ENCODE measurements at places on chromosomes 2 and 18.

DNA sequence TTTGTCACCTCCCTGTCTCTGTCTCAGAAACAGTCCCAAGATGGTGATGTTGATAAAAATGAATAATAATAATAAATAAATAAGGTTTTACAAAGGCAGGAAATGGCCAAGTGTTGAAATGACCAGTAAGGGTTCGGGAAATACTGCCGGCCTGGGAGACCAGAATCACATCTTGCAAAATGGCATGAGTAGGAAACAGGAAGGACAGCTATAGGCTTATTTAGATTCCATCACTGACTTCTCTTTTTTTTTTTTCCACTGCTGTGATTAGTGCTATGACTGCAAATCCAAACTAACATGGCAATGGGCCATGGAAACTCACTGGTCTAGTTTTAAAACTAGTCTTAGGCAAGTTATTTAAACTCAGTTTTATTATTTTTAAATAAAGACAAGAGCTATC lies 60.6 kb downstream of the SCN1A start:
- no peak for DNase-seq

GRCh38 chr18:6476880-6477279 lies 62.2 kb upstream of the L3MBTL4 start:
- DNase-seq = no peak

DNA sequence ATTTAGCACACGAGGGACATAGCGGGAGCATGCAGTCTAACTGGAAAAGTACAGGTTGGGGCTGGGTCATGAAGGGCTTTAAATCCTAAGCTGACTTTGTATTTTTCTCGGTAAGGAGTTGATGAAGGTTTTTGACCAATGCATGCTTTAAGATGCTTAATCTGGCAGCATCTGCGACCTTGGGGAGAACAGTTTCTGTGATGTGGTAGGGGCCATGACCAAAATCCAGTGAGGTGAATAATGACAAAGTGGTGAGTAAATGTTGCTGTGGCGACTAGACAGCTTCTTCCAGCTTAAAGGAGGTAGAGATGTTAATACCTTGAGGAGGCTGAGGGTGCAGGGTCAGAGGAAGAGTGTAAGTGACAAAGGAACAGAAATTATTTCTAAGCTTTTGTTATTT lies 174.6 kb upstream of the ALPP start:
- DNase-seq = no peak

DNA sequence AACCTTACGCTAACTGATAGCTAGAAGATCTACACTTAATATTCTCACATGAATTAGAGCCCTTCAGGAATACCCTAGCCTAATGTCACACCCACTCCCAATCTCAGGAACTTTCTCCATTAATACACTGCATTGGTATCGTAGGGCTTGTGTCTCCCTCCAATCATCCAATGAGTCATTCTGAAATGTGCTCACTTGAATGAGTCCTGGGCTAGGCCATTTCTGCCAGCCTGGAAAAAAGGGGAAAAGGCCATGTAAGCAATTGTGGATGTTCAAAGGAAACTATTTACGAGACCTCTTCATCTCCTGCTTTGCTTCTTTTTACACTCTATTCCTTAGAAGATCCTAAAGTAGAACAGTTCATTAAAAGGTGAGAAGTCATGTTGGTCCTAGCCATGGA lies 18.8 kb downstream of the ZEB2 start:
- DNase-seq = no peak

- no peak for DNase-seq
Observed at GRCh38 chr2:105853354-105854088, 108.8 kb downstream of the NCK2 start.

DNA sequence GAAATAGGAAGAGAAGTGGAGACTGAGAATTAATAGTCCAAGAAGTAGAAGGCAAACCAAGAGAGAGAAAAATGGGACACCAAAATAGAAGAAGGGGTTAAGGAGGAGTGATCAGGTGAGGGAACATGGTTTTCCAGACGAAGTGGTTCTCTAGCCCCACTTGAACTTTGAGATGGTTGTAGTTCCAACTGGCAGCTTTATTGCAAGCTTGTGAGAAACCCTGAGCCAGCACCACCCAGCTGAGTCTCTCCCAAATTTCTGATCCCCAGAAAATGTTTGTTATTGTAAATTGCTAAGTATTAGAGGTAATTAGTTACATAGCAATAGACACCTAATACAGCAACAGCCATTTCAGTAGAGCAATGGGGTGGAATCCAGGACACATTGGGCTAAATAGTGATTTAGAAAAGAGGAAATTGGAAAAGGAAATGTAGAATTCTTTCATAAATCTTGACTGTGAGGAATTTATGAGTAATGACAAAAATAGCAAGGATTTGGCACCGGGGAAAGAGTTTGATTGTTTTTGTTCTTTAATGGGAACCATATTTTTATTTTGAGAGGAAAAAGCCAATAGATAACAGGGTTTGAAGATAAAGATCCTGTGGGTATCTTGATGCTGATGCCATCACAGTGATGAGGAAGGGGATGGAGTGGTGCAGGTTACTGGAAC lies 62.1 kb upstream of the XDH start:
- peak; percentile 22 for DNase-seq

DNA sequence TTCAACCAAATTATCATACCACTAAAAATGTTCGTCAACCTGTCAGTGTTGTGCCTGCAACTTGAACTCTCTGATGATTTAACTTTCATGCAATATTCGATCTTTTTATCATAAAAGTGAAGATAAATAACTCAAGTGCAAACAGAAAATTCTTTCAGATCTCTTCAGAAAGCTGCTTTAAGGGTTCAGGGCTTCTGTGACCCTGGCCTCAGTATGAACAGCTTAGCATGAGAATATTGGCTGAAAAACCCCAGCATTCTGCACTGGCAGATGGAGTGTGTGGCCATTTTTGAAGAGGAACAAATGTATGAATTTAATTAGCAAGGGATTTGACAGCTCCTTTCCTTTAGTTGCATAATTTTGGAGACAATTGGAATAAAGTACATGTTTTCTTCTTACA lies 851.4 kb upstream of the SOX11 start:
- no peak for DNase-seq

DNA sequence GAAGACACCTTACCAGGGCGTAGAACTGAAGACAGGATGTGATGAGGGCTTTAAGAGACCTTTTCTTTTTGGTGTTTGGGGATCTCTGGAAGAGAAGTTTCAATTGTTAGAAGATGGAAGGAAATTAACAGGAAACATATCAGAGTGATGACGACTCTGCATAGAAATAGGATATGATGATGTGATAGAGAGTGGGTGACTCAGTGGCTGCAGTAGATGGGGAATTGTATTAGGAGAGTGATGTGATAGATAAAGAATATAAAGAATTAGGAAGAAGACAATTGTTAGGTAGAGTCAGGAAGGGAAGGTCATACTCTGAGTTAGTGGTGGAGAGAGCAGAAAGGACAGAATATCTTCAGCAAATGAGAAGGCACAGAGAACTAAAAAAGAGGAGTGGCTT lies 593.9 kb downstream of the NYAP2 start:
- no peak for DNase-seq

DNA sequence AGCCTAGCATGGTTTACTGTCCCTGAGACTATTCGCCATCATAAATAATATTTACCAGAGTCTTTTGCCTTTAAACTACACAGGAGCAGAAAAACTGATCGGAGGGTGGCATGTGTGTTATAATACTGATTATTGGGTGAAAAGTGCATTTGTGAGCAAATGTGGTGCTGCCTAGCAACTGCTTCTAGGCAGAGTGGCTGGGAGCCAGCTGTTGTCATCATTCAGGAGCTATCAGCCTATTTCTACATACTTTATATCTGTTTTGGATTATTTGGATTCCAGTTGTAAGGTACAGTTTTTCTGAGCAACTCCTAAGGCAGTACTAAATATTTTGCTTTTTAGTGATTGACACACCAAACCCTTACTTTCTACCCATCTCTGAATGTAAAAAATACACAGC lies 75.0 kb upstream of the MSTN start:
- DNase-seq = peak; percentile 49

DNA sequence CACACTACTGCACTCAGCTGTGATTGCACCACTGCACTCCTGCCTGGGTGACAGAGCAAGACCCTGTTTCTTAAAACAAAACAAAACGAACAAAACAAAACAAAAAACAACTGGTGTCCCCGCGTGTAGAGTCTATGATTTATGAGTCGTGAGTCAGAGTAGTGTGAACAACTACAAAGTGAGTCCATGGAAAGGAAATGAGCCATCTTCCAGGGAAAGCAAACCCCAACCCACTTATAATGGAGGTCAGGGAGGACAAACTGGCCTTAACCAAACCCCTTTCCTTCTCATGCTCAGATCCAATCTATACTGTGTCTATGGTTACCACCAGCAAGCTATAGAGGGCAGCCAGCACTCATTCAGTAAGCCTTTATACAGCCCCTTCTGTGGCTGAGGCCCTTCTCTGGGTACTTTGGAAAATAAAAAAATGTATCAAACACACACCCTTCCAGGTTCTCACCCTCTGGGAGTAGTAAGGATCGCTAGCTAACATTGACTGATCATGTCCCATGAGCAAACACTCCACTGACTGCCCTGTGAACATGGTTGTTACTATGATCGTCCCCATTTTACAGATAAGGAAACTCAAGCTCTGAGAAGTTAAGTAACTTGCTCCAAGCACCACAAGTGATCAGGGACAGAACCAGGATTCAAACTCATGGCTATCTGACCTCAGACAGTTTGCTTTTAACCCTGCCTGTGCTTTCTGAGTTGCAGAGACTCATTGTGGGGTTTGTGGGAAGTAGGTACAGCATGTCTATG lies 24.7 kb upstream of the COLEC12 start:
- DNase-seq = peak; percentile 60

DNA sequence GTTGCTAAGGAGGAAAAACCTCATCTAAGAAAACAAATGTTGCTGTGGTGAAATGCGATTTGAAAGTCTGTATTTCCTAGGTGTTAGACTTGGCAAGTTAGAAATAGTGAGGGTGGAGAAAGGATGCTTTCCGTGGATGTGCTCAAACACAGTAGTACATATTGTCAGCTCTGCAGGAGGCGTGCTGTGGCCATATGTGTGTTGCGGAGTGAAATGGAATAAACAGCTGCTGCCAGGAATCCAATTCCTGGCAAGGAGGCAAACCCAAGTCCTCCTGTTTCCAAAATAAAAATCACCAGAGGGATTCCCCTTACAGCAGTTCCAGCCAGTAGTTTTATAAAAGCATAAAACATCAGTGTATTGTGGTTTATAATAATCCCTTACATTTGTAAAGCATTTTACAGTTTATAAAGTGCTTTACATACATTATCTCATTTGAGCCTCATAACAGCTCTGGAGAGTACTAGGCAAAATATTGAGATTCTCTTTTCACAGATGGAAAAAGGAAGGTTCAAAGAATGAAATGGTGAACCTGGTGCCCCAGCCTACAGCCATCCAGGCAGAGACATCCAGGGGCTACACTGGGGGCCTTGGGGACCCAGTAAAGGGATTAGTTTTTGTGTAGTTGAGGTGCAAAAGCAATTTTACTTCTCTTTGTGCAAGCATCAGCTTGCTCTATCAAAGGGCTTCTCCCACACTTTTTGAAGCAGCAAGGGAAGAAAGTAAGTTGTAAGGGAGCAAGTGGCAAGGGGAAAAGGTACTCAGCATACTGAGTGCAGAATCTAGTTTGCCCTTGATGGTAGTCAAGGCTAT lies 206.0 kb downstream of the AGPS start:
- peak; percentile 72 for DNase-seq

- no peak for DNase-seq
Observed at GRCh38 chr18:48303883-48304282, 105.3 kb downstream of the ZBTB7C start.

GRCh38 chr2:10204326-10205161 lies 82.0 kb downstream of the RRM2 start:
- DNase-seq = no peak

DNA sequence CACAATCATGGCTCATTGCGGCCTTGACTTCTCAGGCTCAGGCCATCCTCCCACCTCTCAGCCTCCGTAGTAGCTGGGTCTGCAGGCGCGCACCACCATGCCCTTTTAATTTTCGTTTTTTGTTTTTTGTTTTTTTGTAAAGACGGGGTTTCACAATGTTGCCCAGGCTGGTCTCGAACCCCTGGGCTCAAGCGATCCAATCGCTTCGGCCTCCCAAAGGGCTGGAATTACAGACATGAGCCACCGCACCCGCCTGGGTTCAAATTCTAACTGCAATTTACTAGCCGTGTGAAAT lies 12.3 kb upstream of the DCTN1 start:
- no peak for DNase-seq

DNA sequence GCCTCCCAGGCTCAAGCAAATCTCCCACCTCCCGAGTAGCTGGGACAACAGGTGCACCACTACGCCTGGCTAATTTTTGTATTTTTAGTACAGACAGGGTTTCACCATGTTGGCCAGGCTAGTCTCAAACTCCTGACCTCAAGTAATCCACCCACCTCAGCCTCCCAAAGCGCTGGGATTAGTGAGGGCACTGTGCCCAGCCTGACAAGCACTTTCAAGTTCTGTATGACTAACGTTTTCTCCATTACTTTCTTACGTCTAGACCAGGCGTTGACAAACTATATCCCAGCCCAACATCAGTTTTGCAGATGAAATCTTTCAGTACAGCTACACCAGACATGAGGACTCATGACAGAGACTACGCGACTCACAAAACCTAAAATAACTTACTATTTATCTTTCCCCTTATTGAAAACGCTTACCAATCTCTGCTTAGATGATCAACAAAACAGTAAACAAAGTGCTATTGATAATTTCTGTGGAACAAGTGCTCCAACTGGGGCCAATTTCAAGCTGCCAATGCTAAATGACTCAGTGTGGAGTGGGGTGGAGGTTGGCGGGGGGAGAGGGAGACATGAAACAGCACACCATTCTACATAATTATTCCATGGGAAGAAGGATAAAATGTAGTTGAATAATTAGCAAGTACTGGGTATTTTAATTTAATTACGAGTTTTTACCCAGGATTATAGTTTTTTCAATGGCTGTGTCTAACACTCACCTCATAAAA lies 59.1 kb downstream of the SAP130 start:
- no peak for DNase-seq

- DNase-seq = no peak
Observed at GRCh38 chr2:224325941-224326340, 76.0 kb downstream of the FAM124B start.

DNA sequence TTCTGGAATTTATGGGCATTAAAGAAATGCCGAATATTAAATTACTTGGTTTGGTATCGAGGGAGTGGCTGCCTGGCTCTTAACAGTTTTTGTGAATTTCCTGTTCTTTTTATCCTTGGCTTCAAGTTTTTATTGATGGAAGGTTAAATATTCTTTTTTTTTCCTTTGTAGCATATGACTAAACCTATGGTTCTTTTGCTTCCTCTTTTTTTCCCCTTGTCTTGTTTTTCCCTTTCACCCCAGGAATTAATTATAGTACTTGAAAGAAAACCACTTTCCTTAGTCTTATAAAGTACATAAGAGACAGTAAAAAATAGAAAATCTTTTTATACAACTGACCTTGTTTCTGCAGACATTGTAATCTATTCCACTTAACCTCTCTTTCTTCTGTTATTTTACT lies 42.4 kb downstream of the MGAT5 start:
- DNase-seq = no peak

All from AG20443 (cell line).